Calu3 (cell line): ENCODE measurements at places on chromosomes 1 and 21.

DNA sequence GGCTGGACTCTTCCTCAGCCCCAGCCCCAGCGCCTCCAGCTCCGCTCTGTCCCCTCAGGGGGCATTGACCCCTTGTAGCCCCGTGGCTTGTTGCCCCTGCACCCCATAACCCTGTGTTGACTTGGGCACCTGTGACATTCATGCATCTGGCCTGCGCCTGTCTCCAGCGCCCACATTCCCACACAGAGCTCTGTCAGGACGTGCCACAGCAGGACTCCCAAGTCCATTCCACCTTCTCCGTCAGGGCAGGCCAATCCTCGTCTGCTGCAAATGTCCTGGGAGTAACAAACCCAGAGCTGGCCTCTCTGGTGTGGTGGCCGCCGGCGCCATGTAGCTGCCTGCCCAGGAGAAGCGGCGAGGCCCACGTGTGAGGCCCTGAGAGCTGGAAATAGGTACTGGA, 60.6 kb downstream of the AGPAT3 start:
- DNase-seq: no peak

- DNase-seq: no peak
Observed at GRCh38 chr1:40620150-40620549, 45.3 kb downstream of the RIMS3 start.

GRCh38 chr1:107499139-107499744, 358.4 kb downstream of the NTNG1 start:
- no peak for DNase-seq

GRCh38 chr1:248627971-248628844, 6.7 kb downstream of the OR2T11 start:
- no peak for DNase-seq

- DNase-seq: no peak
Observed at GRCh38 chr1:61781151-61781550, 38.9 kb downstream of the PATJ start.

GRCh38 chr1:48069662-48070395, 72.6 kb upstream of the TRABD2B start:
- no peak for DNase-seq

DNA sequence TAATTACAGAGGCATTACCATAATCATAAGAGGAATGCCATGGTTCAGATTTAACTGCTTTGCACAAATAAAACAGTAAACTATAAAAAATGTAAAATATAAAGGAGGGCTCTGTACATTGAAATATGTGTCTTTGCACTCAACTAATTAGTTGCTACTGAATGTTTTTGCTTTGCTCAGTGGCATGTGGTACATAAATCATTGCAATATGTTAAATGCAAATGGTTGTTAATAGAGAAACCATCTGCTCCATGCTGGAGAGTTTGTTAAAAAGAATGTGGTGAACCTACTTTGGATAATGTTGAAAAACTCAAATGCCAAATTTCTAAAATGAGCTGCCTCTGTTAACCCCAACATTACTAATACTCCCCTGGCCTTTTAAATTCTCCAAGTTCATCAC, 201.5 kb downstream of the NTNG1 start:
- no peak for DNase-seq
